ENCODE measurements at places on chromosomes 5 and 9. TPM values are rescaled to one million over a fixed set of nuclear protein-coding genes. Genes with fewer than 3 reads are reported as not detected.

DNA sequence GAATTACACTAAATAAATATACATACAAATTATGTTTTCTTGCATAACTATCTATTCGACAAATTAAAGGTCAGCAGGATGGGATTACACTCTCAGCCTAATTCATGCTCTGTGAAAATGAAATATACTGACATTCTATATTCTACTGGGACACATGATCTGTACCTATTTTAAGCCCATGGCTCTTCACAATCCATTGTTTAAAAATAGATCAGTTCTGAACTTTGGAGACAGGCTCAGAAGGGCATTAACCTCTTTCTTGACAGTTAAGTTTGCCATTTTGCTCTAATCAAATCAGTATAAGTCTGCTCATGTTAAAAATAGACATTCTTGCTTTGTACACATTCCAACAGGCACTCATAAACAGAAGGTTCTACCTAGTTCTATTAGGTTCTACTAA, 361.2 kb downstream of the HCN1 start:
- DNase-seq = no peak

PCDHA4 gene
- 1.5 TPM for total RNA-seq

DNA sequence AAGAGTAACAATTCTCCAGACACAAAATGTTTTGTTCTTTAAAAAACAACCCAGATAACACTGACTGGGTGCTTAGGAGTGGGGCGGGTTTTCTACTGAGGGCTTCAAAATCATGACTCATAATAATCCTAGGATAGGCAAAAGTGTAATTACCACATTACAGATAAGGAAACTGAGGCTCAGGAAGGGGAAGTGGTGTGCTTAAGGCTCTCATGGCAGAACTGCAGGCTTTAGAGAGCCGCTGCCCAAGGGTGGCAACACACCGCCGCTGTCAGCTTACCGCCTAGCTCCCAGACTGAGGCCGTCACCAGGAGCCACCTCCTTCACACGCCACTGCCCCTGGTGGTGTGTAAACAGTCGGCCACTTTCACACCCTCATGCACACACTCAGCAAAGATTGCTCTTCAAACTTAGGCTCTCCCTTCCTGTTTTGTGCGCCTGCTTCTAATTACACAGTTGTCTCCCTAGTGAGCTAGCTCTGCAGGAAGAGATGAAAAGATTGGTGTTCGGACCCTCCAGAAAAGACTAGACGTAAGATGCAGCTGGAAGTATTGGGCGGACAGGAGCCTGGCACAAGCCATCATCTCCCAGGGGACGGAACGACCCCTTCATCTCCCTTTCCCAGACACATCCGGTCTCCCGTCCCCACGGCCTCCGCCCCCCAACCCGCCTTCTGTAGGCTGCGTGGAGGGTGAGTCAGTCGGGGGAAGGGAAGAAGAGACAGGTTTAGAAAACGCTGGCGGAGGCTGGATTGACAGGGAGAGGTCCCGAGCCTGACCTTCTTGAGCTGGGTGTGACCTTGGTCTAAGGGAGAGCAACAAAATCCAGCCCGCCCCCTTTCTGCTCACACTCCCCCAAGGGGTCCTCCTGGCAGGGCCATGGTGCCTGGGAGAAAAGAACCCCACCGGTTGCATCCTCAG, 162.7 kb downstream of the SYK start:
- DNase-seq = peak; percentile 55

GRCh38 chr5:135335031-135335828, 63.8 kb downstream of the MACROH2A1 start:
- DNase-seq = no peak

GRCh38 chr5:139552893-139553575, 8.1 kb upstream of the UBE2D2 start:
- no peak for DNase-seq

FOXD1 gene
- 1.1 TPM for total RNA-seq

DNA sequence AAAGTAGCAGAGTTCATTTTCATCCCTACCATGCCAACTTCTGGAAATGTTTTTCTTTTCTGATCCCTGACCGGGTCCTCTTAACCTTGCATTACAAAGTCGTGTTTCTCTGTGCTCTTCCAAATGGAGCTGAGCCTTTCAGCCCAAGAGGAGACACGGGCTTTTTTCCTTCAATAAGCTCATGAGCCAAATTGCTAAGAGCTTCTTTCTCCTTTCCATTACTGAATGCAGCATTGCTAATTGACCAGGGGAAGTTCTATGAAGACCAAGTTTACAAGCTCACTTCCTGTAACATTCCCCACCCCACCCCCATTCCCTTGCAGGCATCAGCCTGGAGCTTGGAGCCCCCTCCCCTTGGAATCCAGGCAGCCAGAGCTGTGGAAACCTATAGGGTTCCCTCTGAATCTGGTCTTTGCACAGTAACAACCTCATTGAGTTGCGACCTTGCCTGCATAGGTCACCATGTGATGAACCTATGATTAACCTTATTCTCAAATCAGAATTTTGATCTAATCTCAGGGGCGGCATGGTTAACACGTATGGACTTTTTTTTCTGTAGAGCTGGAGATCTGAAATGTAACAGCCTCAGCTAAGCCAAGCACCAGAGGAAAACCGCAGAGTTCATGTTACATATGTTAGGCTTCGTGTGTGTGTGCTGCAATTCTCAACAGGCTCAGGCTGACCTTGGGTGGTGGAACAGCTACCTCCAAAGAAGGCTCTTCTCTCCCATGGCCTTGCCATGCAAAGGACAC, 395.7 kb upstream of the ZNF462 start:
- DNase-seq = no peak

DNA sequence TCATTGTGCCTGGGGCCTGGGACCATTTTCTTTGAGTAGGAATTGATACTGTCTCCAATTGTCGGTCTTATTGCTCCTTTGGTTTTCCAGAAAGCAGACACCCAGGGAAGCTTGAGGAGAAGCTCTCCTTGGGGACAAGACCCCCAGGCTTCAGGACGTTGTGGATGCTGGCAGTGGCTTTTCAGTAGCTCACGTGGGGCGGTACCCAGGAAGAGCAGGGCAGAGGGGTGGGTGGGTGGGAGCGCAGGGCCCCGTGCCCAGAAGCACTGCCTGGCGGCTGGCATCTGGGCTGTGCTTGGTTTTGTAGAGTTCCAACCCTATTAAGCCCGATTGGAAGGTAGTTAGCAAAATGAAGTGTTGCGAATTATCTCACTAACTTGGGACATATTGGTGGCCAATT, 374.2 kb upstream of the IRX1 start:
- peak; percentile 8 for DNase-seq

- DNase-seq = no peak
These were observed 20.4 kb downstream of the ACO1 start for GRCh38 chr9:32404856-32405255.

- DNase-seq = no peak
These were observed 32.9 kb upstream of the GPR21 start for GRCh38 chr9:123000371-123001068.

DNA sequence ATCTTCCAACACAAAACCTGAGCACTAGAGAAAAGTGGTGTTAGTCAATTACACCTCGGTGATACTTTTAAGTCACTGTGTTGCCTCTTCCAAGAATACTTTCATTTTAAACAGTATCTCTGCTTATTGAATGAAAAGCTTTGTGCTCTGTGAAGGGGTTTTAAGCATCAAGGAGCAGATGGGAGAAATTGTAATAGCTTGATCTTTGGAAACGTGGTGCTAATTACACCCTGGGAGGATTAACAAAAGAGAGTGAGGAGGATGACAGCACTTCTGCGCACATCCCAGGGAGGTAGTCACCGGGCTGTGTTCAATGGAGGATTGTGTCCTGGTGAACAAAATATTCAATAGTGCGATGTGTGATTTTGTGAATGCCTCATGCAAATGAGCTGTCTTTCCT, 477.4 kb upstream of the ADAMTS16 start:
- DNase-seq = no peak

ANKRD55 gene
- 0.34 TPM for total RNA-seq

- no peak for DNase-seq
These were observed 15.4 kb downstream of the SEMA6A start for GRCh38 chr5:116559239-116559638.

- no peak for DNase-seq
These were observed 6.0 kb downstream of the SLC6A7 start for GRCh38 chr5:150195736-150196485.

- no peak for DNase-seq
These were observed 987 bp downstream of the FBXW5 start for GRCh38 chr9:136943291-136944211.

GRCh38 chr5:136776022-136776927, 410.9 kb upstream of the TRPC7 start:
- DNase-seq = no peak

DNA sequence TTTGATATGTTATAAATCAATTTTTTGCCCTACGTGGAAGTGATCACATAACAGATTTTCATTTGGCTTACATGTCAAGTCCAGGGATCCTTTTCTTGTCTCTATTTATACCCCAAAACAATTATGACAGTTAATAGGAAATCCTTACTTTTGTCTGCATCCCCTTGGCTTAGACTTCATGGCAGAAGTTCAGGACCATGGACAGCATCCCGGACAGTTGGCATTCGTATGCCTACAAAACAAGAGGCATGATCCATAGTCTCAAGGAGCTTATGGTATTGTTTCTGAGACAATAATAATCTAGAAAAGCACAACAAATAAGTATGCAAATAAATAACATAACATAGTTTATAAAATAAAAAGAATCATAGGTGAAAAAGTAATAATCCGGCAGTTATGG, 214.3 kb upstream of the GRIA1 start:
- no peak for DNase-seq

- no peak for DNase-seq
These were observed 45.3 kb downstream of the DAP start for GRCh38 chr5:10715605-10716290.

GPR21 gene
- total RNA-seq = 7.8 TPM

- no peak for DNase-seq
These were observed 350.2 kb upstream of the PDE4D start for GRCh38 chr5:60243713-60244112.

DNA sequence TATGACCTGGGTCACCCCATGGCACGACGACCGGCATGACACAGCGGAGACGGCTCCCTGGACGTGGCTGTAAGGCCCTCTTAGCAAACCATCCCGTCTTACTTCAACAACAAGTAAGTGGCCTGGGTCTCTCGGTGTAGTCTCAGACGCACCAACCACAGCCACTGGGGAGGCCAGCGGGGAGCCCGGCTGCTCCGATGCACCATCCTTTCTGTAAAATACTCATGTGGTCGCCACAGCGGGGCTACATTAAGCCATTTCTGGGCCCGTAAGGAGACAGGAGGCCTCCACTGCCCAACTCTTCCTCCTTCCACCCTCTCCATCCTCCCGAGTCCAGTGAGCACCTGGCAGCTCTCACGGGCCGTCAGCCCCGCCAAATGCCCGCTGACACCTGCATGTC, 4.7 kb downstream of the QSOX2 start:
- DNase-seq = no peak

- DNase-seq = no peak
These were observed 313.0 kb downstream of the CETN3 start for GRCh38 chr5:90096415-90097081.

GRCh38 chr5:33944543-33945132, 8.5 kb downstream of the RXFP3 start:
- no peak for DNase-seq

DNA sequence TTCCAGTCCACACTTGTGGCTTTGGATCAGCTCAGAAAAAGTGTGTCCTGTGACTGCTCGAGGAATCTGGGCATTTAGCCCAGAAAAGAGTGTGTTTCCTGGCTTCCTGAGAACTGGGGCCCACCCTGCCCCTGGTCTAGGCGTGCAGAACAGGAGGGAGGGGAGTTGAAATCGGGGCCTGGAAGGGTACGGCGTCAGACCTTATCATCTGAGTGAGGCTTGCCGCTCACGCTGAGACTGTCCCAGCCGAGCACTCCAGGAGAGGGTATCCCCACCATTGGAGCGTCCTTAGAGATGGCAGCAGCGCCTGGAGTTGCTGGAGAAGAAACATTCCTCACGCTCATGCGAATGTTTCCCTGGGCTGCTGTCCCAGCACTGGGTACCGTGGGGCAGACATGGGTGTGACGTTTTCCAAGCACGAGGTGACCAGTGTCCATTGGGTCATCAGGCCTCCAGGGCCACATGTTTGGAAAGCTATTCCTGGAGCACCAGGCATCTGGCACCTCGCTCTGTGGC, 22.5 kb downstream of the NEK6 start:
- peak; percentile 71 for DNase-seq

DNA sequence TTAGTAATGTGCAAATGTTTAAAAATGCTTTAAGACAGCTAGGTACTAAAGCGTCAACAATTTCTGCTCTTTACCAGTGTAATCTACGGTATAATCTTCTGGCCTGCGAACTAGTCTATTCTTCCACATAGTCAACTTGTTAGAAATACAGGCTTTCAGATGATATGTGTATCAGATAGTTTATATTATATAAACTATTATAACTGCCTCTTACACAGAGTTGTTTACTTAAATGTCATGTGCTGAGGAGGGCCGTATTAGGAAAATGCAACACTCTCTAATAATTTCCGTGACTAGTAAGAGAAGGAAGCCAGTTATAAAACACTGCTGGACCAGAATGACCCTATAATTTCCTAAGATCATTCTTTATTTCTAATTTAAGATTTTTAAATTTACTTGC, 63.6 kb downstream of the WDR41 start:
- no peak for DNase-seq

DNA sequence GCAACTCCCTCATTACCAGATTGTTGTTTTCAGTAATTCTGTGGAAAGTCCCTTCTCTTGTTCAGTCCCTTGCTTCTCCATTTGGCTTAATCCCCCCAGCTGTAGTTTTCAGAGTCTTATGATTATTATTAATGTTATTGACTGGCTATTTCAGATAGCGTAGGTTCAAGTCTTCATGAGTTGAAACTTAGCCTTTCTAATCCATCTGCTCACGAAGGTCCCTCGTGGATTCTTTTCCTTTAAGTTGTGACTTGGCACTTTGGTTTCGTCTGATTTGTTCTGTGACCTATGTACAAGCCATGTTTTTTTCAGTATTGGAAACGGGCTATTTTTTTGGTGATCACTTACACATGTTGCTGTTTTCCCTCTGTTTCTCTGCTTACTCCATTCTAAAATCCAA, 260.3 kb downstream of the TMEM167A start:
- no peak for DNase-seq

GRCh38 chr5:137461391-137462264, 37.5 kb downstream of the SPOCK1 start:
- DNase-seq = no peak

DNA sequence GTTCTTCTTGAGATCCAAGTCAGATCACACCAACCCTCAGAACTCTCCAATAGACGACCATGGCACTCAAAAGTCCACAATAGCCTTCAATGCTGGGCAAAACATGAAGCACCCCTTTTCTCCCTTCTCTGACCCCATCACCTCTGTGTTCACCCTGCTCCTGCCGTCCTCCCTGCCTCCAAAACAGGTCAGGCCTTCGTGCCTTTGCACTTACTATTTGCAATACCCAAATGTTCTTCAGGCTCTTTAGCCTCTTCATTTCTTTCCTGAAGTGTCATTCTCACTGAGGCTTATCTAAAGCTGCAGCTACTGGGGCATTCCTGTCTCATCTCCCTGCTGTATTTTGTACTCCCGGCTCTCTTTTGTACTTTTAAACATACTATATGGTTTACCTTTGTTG, 2.0 kb upstream of the ROPN1L start:
- no peak for DNase-seq

- no peak for DNase-seq
These were observed 89.5 kb downstream of the EPB41L4A start for GRCh38 chr5:112329419-112330090.

GRCh38 chr5:151454889-151455288, 7.5 kb downstream of the SLC36A1 start:
- DNase-seq = no peak

- DNase-seq = no peak
These were observed 202.6 kb downstream of the DENND1A start for GRCh38 chr9:123727332-123727731.
